ENCODE measurements at places on chromosomes 4 and X.

DNA sequence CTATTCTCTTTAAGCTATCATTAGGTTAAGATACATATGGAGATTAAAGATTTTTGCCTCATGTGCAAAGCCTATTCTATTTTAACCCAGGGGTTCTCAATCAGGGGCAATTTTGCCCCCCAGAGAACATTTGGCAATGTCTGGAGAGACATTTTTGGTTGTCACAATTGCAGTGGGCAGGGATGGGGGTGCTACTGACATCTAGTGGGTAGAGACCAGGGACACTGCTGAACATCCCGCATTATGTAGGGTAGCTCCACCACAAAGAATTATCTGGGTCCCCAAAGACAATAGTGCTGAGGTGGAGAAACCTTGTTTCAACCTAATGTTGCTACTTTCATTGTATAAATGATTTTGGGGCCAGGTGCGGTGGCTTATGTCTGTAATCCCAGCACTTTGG, 13.2 kb upstream of the CA5B start:
- DNase-seq = no peak

- no peak for DNase-seq
These were observed 184.9 kb upstream of the AADAT start for GRCh38 chr4:170274616-170275015.

- DNase-seq = no peak
These were observed 28.9 kb upstream of the DRP2 start for GRCh38 chrX:101190736-101191135.

- DNase-seq = no peak
These were observed 84.2 kb upstream of the NRK start for GRCh38 chrX:105738162-105738561.

DNA sequence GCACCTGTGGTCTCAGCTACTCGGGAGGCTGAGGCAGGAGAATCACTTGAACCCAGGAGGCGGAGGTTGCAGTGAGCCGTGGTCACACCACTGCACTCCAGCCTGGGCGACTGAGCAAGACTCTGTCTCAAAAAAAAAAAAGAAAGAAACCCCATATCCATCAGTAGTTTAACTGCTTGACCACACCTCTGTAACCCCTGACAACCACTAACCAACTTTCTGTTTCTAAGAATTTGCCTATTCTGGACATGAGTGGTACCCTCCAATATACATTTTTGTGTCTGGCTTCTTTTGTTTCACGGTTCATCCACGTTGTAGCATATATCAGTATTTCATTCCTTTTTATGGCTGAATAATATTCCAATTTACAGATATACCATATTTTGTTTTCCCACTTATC, 9.1 kb downstream of the PPAT start:
- no peak for DNase-seq

GRCh38 chr4:5084911-5085475, 33.7 kb downstream of the STK32B start:
- no peak for DNase-seq

DNA sequence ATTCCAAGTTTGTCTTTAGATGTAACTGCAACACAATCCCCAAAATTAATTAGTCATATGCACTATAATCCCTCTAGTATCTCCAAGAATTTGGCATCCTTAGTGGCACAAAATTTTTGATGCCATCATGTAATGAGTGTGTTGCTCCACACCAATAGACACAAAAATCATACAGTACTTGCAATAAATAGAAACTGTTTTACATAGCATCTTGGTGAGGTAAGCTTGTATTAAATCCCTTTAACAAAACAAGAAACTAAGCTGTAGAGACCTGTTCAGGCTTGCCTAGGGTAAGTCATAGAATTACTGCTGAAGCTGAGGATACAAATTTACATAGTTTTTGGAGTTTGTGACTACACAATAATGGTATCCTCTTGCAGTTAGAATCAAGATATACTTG, 64.5 kb upstream of the PRSS12 start:
- peak; percentile 99 for DNase-seq

DNA sequence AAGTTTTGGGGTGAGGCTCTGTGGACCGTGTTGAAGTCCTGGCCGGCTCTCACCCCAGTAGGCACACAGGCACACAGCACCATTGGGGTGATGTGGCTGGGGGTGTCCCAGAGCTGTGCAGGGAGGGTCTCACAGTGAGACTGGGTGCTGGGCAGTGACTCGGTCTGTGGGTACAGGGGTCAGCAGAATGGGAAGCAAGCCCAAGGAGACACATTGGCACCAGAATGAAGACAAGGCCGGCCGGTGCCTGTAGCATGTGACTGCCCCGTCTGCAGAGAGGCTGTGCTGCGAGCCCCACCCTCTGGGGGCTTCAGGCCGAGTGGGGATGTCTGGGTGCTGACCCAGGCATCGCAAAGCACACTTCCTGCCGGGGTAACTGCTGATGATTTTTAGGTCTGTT, 5.2 kb downstream of the MAEA start:
- no peak for DNase-seq

DNA sequence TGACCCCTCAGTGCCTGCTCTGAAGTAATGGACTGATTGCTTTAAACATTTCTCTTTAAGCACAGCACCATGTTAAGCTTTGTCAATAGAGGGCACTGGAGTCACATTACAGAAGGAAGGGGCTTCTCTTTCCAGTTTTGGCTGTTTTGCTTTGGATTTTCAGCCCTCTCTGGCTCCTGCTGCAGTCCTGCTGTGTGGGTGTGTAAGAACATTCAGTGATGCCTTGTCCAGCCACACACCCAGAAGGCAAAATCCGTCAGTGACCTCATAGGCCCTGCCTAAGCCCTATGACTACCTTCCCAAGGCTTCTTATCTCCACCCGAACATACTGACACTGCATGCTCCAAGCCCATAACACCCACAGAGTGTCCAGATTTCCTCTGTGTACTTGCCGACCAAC, 215.3 kb upstream of the CTSO start:
- peak; percentile 86 for DNase-seq

- no peak for DNase-seq
These were observed 35.7 kb upstream of the NDST4 start for GRCh38 chr4:115149106-115149505.

GRCh38 chr4:176335421-176335820, 15.7 kb downstream of the SPCS3 start:
- peak; percentile 54 for DNase-seq

- DNase-seq = peak; percentile 75
These were observed 14.5 kb upstream of the TXLNG start for GRCh38 chrX:16771483-16772398.

DNA sequence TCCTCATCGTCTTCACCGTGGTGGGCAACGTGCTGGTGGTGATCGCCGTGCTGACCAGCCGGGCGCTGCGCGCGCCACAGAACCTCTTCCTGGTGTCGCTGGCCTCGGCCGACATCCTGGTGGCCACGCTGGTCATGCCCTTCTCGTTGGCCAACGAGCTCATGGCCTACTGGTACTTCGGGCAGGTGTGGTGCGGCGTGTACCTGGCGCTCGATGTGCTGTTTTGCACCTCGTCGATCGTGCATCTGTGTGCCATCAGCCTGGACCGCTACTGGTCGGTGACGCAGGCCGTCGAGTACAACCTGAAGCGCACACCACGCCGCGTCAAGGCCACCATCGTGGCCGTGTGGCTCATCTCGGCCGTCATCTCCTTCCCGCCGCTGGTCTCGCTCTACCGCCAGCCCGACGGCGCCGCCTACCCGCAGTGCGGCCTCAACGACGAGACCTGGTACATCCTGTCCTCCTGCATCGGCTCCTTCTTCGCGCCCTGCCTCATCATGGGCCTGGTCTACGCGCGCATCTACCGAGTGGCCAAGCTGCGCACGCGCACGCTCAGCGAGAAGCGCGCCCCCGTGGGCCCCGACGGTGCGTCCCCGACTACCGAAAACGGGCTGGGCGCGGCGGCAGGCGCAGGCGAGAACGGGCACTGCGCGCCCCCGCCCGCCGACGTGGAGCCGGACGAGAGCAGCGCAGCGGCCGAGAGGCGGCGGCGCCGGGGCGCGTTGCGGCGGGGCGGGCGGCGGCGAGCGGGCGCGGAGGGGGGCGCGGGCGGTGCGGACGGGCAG, 792 bp downstream of the ADRA2C start:
- no peak for DNase-seq

- no peak for DNase-seq
These were observed 18.9 kb upstream of the TRIM2 start for GRCh38 chr4:153185331-153185852.

DNA sequence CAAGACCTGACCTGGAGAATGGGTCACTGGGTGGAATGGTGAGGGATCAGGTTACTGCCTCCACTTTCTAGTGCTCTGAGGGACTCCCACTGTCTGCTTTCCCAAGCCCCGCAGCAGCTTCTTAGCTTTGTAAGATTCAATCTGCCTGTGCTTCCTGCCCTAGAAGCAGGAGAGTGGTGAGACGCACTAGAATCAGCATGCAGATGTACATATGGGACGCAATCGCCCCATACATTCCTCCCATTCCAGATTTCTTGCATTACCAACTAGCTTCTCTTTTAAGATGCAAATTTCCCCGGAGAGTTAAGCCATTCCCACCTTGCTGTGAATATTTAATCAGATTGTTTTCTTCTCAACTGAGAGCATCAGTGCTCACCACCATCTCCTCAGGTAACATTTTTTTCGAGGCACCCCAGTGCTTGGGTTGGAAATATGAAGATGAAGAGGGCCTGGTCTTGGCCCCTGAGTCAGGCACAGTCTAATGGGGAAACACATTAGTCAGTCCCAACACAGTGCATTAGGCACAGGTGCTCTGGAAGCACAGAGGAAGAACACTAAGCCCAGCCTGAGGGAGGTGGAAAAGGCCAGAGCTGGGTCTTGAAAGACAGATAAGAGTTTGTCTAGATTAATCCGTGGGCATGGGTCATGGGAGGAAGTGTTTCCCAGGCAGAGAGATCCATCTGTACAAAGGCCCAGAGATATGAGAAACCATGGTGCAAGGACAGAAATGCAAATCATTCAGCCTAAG, 66.7 kb upstream of the PRPS1 start:
- no peak for DNase-seq

Data from bronchial epithelial cell (primary cell).